Occipital lobe (tissue), 3 donors: ENCODE measurements at places on chromosomes 7 and 10. TPM values are rescaled to one million over a fixed set of nuclear protein-coding genes. Genes with fewer than 3 reads are reported as not detected.

DNA sequence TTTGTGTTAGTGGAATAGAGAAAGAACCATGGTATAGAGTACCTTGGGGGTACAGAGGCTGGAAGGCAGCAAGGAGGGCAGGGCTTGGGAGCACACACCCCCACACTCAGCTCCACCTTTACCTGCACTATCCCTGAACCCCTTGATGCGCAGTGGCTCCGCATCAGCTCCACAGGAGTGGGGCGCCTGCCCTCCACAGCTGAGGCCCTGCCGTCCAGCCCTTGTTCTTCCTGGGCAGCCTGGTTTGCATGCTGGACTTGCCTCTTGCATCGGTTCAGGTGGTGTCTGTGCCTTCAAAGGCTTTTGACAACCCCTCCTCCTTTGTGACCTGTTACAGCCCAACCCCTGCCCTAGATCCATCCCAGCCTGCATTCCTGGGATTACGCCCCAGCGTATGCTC lies 52.6 kb upstream of the ZNF32 start:
- DNase-seq, result no peak

GRCh38 chr10:3397231-3397630 lies 224.6 kb upstream of the PITRM1 start:
- DNase-seq, result no peak

DNA sequence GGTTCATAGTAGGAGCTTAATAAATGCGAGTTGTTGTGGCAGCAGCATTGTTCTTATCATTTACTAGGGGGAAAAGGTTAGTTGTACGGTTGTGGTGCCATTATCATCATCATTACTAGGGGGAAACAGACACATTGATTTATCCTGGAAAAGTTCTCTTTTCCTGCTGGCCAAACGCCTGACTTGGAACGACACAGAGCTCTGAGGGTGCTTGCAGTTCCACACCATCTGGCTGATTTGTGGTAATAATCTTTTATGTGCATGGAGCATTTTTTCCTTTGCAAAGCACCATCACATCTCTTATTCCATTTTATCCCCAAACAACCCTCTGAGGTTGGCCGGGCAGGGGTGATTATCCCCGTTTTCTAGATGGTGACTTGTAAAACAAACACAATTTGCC lies 219.4 kb downstream of the BUB3 start:
- no peak for DNase-seq

DNA sequence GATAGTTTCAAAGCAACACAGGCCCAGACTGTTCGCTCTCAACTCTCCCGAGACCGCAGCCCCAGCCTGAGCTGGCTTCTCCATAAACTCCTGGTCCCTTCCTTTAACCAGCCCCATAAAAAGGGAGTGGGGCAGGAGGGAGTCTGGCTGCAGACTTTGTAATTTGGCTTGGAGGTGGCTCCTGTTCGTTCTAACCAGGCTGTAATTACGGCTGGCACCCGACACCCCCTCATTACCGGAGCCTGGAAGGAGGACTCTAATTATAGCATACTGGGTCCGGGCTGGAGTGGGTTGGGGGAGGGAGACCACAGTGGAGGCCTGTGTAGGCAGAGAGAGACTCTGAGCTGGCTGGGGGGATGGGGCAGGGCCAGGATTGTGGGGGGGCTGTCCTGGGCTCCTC lies 49.7 kb downstream of the UNC5B start:
- no peak for DNase-seq

GRCh38 chr7:116273918-116274301 lies 63.6 kb downstream of the TES start:
- DNase-seq, result no peak

- DNase-seq, result no peak
These were observed 4.5 kb downstream of the PRAP1 start for GRCh38 chr10:133351408-133352318.

Gene DENND2A
- total RNA-seq, result 16.4 TPM

Gene RASA4
- total RNA-seq, result 30.4 TPM

Gene TSPAN33
- 4.7 TPM for total RNA-seq

Gene ZNRF2
- 76.6 TPM for total RNA-seq

Gene ZNF488
- total RNA-seq, result 1.9 TPM

Gene AGBL3
- total RNA-seq, result 6.7 TPM

Gene FAM241B
- 10.1 TPM for total RNA-seq

Gene MSMB
- not detected for total RNA-seq

Gene CNTNAP2
- total RNA-seq, result 37.3 TPM

Gene SPDYE5
- not detected for total RNA-seq
